ENCODE measurements at places on chromosomes 13 and 19. TPM values are rescaled to one million over a fixed set of nuclear protein-coding genes. Genes with fewer than 3 reads are reported as not detected.

Gene SYNGR4
- polyA plus RNA-seq: 0.08 TPM

Gene DYRK1B
- 10.2 TPM for polyA plus RNA-seq

GRCh38 chr13:45433381-45433790 is 15.2 kb upstream of the SLC25A30 start:
- DNase-seq: no peak

Gene POGLUT2
- 10.2 TPM for polyA plus RNA-seq

- no peak for DNase-seq
These were observed 164.6 kb downstream of the FGF14 start for GRCh38 chr13:102237230-102237629.

Gene ZNF135
- 0.54 TPM for polyA plus RNA-seq

GRCh38 chr13:102726430-102726829 is 31.6 kb upstream of the METTL21C start:
- DNase-seq: no peak
